ENCODE measurements at places on chromosomes 2 and 18.

DNA sequence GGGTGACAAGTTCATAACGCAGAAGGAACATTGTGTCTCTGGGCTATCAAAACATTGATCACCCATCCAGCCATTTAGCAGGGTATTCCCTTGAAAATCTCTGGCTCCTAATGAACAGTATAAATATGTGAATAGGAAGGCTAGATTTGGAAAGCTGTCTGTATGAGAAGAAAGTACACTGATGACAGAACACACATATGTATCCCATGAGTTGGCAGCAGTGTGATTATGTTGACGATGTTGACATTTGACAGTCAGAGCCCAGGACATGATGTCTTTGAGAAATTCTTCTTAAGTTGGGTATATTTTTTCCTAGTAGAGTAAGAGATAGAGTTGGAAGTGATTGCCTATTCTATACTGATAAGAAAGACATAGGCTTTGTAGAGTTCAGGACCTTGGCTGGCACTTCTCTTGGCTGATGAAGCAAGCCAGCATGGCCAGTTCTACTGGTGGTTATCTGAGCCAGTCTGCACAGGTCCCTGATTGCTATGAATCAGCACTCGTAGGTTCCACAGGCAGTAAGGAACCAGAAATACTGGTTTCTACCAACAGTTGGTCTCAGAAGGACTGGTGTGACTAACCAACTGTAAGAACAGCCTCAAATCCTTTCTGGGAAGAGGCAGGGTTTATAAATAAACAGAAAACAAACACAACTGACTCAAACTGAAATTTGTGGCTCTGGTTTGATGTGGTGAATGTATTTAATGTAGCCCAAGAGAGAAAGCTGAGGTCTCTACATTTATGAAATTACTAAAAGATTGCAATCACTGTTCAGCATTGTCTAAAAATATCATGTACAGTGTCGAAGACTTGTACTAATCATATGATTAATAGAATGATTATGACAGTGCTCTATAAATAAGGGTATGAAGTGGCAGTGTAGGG is 43.9 kb upstream of the RAPH1 start:
- DNase-seq: no peak

GRCh38 chr2:1752751-1753150 is 8.4 kb upstream of the PXDN start:
- DNase-seq: no peak

- no peak for DNase-seq
These were observed 254.4 kb downstream of the SLC4A3 start for GRCh38 chr2:219881851-219882250.

GRCh38 chr2:209498614-209499013 is 74.8 kb downstream of the MAP2 start:
- no peak for DNase-seq

DNA sequence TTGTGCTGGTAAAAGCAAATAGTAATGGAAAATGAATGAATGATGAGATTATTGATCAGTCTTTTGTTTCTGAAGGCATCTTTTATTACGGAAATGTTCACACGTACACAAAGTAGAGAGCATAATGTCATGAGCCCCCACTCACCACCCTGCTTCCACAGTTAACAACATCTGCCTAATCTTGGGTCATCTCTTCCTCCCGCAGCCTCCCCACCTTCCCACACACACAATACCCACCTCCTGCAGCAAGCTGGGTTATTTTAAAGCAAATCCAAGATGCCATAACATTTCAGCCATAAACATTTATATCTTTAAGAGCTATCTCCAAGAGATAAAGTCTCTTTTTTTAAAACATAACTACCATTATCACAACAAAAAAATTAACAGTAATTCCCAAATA is 36.3 kb downstream of the CYP27C1 start:
- no peak for DNase-seq

DNA sequence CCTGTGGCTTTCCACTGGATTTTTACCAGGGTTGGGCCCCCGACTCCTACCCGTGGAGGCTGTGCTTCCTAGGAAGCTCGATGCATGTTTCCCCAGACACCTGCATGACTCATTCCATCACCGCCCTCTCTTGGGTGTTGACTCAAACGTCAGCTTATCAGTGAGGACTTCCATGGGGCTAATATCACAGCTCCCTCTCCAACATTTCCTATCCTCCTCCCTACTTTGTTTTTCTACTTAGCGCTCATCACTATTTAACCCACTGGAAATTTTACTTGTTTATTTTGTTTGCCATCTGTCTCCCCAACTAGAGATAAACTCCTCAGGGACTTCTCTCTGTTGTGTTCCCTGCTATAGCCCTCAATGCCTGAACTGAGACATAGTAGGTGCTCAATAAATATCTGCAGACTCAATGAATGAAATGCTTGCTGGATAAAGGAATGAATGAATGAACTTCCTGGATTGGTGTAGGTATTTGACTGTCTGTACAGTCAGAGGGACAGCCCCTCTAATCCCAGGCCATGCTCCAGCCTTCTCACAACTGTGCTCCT is 89.7 kb upstream of the MSH2 start:
- DNase-seq: no peak

GRCh38 chr18:46456691-46457090 is 200.3 kb downstream of the LOXHD1 start:
- DNase-seq: no peak

- DNase-seq: no peak
These were observed 900 bp downstream of the SLC40A1 start for GRCh38 chr2:189579585-189580186.

GRCh38 chr2:127650041-127650784 is 4.3 kb downstream of the GPR17 start:
- DNase-seq: peak; percentile 16

GRCh38 chr2:68992933-68993332 is 18.5 kb downstream of the GKN1 start:
- DNase-seq: no peak

DNA sequence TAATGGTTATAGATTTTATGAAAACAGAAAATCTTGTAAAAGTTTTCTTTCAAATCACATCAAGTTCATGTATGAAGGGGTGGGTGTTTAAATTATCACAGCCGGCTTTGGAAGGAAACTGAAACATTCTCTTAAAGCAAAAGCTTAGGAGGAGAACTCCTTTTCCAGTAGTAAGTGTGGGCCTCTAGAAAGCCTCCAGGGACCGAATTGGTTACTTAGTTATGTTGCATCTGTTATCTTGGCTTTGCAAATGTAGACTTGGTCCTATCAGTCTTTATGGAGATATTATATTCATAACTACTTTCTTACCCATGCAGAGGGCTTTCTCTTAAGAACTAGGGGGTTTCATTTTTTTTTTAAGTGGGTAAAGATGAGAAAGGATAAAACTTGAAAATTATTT is 7.4 kb downstream of the NAB1 start:
- no peak for DNase-seq

GRCh38 chr2:109383505-109384307 is 230.1 kb downstream of the SEPTIN10 start:
- DNase-seq: no peak
